ENCODE measurements at places on chromosomes 3 and 15.
A peak's percentile ranks its signal among the peaks of the same experiment; 100 is the strongest.

DNA sequence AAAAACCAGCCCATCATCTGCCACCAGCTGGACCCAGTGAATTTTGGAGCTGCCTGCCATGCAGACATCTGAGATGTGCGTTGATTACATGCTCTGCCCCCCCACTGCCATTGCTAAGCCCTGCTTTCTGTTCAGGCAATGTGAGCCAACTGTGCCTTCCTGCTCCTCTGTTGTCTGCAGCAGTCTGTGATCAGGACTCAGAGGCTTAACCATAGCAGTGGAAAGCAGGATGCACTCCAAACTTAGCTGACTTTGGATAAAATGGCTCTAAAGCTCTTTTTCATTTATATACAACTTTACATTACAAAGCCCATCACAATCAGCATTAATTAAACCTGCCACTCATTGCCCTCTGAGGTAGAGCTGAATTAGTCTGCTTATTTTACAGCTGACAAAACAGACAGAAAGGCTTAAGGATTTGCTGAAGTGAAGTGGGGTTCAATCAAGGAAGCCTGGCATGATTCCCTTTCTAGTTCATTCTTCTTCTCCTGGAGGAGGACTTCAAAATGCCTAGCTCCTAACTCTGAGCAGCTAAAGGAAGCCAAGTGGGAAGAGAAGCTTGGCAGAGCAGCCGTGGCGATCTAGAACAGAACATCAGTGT lies 15.7 kb upstream of the RPS27L start:
- peak; percentile 27 for DNase-seq

- no peak for DNase-seq
Measured at GRCh38 chr15:85717212-85717611, 77.5 kb downstream of the KLHL25 start.

DNA sequence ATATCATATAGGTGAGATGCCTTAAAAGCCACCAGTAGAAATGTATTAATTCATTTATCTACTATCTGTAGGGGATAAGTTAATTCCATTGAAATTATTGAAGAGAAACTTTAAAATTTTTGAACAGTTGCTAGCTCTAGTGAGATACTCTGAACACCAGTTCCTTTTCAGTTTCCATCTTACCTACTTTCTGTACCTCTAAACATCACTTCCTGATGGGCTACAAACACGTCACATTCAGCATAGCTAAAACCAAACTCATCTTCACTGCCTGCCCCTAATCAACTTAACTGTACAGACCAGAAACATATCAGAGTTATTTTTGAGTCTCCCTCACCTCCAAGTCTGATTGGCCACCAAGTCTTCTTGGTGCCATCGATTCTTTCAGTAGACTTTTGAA lies 88.9 kb downstream of the FEZF2 start:
- DNase-seq = no peak

- no peak for DNase-seq
Measured at GRCh38 chr15:62895139-62895866, 147.2 kb upstream of the TPM1 start.

GRCh38 chr3:192331749-192332385 lies 395.5 kb downstream of the FGF12 start:
- DNase-seq = no peak

DNA sequence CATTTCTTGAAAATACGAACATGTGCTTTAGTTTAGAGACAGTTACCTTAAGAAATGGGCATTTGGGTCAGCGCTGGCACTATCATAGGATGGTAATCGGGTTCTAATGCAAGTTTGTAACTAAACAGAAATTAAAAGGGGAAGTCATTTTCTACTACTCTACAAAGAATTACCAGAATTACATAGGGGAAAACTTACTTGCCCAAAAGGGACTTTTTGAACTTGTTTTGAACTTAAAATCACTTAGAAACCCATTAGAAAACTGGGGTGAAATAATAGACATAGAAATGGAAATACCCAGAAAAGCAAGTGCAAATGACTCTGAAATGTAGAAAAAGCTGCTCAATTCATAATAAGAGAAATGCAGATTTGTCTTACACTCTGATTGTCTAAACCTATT lies 44.9 kb downstream of the SPATA16 start:
- no peak for DNase-seq

DNA sequence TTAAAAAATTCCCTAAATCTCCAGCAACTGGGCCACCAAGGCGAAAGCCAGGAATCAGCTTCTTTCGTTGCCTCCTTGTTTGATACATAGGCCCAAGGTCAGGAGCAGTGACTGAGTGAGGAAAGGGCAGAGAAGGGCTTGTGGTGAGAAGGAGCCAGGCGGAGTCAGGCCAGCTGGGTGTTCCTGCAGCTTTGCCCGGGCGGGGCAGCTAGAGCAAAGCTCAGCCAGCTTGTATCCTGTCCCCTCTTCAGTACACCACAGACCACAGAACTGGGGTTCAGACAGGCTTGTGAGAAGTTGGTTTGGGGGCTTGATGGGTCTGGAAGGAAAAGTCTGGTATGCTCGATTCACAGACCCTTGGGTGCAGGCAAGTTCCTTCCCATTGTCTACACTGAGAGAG lies 52.6 kb downstream of the CCK start:
- no peak for DNase-seq

GRCh38 chr15:92797168-92798052 lies 102.7 kb upstream of the CHD2 start:
- DNase-seq = peak; percentile 90

- no peak for DNase-seq
Measured at GRCh38 chr3:12423918-12424630, 60.2 kb upstream of the TSEN2 start.

- no peak for DNase-seq
Measured at GRCh38 chr15:77426871-77427270, 6.2 kb downstream of the HMG20A start.

DNA sequence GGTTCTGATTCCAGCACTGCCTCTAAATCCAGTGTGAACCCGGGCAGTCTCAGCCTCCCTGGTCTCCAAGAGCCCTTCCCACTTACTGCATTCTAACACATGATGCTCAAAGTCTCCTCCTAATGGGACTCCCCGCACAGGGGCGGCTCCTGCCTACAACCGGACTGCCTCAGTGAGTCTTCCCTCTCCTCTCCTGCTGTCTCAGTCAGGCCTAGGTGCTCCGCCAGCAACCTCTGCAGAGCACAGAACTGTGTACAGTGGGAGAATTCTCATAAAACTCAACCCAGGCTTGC lies 28.9 kb downstream of the TBC1D2B start:
- DNase-seq = no peak

DNA sequence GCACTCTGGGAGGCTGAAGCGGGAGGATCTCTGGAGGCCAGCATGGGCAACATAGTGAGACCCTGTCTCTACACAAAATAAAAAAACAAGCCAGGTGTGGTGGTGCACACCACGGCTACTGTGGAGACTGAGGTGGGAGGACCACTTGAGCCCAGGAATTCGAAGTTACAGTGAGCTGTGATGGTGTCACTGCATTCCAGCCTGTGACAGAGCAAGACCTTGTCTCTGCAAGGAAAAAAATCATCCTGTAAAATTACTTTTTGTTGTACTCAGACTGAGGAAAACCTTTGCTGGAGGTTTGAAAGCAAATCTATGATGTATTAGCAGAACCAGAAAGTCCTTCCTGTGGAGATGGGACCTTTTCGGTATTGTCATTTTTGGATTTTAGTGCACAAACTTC lies 63.3 kb downstream of the ATP1B3 start:
- no peak for DNase-seq

GRCh38 chr15:50791486-50791885 lies 26.0 kb upstream of the SPPL2A start:
- no peak for DNase-seq

DNA sequence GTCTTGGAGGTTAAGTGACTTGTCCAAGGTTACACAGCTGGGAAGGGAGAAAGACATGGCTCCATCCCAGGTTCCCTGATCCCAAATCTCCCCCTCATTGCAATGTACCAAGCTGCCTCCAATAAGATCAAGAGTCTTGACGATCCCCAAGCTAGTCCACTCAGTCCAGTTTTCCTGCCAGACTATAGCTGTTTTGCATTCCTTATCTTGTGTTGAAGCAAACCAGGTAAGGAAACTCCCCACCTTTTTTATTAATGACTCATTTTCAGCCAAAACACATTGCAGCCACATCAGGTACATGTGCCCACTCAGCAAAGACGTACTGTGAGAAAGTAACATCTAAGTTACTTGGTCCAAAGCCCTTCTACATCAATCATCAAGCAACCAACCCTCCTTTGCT lies 41.9 kb downstream of the LIPC start:
- no peak for DNase-seq

- DNase-seq = no peak
Measured at GRCh38 chr3:32848215-32848614, 30.4 kb downstream of the TRIM71 start.

- no peak for DNase-seq
Measured at GRCh38 chr3:51538115-51538458, 432 bp upstream of the RAD54L2 start.

GRCh38 chr15:60536951-60537350 lies 58.0 kb upstream of the ICE2 start:
- no peak for DNase-seq

- no peak for DNase-seq
Measured at GRCh38 chr3:147222291-147222690, 184.1 kb downstream of the ZIC4 start.

DNA sequence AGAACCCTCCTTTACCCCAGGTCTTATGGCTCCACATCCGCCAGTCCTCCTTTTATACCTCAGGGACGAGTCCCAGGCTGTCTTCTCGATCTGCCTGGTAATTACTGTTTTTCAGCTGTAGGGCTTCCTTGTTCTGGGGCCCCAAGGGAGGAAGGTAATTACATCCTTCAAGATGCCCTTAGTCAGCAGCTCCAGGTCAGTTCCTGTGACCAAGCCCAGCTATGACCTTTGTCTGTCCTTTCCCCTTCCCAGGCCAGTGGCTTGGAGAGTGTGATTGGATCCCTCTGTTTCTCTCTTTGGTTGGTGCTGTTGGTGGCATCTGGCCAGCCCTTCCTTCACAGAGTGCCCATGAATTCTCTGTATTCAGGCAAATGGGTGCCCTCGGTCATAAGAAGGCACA lies 92.6 kb downstream of the AAGAB start:
- DNase-seq = no peak

DNA sequence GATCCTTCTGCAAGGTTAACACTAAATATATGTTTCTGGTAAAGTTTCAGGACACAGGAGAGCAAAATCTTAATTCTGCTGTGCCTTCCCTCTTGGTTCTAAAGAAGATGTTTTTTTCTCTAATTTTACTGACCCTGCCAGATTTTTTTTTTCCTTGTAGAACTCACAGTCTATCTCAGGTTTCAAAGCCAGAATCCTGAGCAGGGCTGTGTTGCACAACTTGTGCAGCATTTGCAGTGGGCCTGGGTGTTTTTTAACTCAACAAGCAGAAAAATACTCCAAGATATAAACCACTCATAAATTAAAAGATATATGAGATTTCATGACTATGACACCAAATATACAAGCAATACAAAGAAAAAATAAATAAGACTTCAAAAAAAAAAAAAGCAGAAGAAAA lies 40.2 kb upstream of the ARF4 start:
- DNase-seq = no peak

DNA sequence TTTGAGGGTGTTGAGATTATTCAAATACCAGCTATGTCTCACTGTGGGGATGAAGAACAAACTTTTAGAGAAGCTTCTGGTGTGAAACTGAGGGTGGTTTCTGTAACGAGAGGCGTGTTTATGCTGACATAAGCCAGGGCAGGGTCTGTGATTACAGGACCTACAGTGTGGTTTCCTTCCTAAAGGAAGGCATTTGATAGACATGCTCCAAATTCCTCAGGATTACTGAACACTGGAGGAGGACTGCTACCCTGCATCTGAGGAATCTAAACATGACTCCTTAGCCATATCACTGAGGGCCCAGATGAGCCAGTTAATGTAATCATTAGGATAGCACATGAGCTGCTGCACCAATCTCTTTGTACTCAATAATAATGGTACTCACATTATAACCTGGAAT lies 328.4 kb upstream of the UMPS start:
- no peak for DNase-seq

GRCh38 chr15:98333251-98333650 lies 315.1 kb upstream of the IGF1R start:
- no peak for DNase-seq

DNA sequence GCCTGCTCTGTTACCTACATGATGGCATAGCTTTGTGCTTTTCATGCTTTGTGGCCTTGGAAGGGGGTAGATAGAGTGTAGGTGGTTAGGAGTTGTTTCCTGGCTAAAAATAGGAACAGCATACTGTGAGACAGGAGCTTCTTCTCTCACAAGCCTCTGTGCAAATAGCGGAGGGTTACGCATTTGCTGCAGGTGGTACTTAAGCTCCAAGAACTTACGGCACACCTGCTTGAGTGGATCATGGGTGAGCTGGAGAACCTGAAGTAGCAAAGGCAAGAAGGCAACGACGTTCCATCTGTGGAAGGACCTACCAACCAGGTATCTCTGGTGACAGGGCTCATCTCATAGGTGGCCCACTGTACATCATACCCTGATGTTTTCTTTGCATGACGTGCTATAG lies 66.0 kb downstream of the ST6GAL1 start:
- DNase-seq = no peak

GRCh38 chr15:34659056-34659455 lies 75.6 kb upstream of the GOLGA8B start:
- DNase-seq = no peak

DNA sequence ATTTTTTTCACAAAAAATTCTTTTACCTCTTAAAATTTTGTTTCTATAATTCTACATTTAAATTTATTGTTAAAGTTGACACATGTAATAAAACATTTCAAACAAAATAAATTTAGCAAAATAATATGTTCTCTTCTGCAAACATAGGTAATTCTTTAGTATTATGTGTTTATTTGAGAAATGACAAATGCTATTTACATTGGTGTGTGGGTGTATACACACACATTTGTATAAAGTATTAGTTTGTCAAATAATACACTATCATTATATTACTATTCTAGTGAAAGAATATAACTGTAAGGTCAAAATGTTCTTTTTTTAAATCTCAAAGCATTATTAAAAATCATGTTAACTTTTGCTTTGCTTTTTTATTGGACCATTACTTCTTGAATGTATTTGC lies 1370.6 kb downstream of the SI start:
- DNase-seq = no peak

DNA sequence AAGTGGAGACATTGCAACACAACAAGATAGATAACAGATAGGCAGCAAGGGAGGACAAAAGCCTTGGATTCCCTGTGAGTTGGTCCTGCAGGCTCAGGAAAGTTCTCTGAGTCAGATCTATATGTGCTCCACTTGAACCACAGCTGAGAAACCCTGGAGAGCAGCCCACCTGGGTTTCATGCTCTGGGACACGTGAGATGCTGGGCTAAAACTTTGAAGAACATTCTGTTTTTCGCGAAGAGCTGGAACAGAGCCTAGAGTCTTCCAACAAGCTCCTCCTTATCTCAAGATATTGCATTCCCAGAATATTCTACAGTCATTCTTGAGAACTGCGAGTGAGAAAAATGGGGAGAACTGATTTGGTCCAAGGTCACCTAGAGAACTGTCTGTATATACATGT lies 583.0 kb upstream of the ROBO1 start:
- no peak for DNase-seq

- DNase-seq = no peak
Measured at GRCh38 chr15:40344217-40344616, 3.5 kb upstream of the CCDC9B start.

All from cerebellar cortex (tissue), 1 donor.